Pancreas (tissue), 10 donors: ENCODE measurements at places on chromosomes 3 and 15. TPM values are rescaled to one million over a fixed set of nuclear protein-coding genes. Genes with fewer than 3 reads are reported as not detected.

The CPEB1 gene
- total RNA-seq: 1.6 TPM

DNA sequence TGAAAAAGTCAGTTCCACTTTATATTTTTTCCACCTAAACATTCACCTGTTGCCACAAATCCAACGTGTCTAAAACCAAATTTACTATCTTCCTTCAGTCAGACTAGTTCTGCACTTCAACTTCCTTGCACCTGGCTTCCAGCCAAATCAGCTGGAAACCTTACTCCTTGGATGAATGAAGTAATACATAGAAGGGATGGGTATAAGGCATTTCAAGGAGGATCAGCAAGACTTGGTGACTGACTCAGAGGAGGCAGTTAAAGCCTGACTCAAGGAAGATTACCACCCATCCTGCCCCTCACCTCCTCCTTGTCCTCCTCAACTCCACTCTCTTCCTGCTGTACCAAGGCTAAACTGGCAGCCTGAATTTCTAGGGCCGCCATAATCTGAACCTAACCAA lies 37.1 kb downstream of the QTRT2 start:
- DNase-seq: peak; percentile 14

DNA sequence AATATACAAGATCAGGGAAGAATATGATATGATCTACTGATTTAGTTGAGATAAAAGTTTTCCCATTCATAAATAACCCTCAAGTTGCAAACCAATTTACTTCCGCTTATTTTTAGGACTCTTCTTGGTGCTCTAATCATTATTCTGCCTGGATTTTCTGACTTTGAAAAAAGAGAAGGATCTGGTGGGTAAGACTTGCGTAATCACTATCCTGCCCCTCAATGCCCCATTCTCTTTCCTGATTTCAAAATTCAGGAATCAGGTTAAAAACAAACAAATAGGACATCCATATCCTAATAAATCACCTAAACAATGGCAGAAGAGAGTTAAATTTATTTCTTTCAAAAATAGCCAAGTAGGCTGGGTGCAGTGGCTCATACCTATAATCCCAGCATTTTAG lies 127.5 kb downstream of the CLASP2 start:
- no peak for DNase-seq

GRCh38 chr3:74631351-74632140 lies 17.1 kb upstream of the CNTN3 start:
- no peak for DNase-seq

The GOLGA6L9 gene
- 2.0 TPM for total RNA-seq

The MAP1A gene
- 3.1 TPM for total RNA-seq

DNA sequence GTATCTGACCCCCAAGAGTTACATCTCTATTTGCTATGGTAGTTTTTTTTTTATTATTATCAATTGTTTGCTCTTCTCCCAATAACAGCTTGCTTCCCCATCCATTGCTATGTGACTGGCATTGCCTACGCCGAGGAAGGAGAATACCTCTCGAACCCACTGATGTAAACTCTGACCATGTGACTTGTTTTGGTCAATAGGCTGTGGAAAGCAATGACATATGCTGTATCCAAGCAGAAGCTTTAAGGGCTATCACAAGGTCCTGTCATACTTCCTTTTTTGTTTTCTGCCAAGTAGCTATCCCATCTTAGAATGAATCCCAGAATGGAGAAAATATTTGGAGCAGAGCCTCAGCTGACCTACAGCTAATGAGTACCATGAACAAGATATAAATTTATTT lies 111.0 kb upstream of the FRMD4B start:
- no peak for DNase-seq

DNA sequence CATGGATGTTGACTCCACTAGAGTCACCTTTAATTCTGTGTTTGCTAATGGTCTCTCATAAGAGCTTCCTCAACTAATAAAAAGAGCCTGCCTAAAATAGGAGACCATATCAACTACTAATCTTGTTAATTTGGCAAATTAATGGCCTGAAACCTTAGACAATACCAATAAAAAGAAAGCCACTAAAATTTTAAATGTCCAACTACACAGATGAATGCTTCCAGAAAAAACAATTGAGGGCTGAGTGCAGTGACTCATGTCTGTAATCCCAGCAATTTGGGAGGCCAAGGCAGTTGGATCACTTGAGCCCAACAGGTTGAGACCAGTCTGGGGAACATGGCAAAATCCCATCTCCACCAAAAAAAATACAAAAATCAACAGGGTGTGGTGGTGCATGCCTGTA lies 230.9 kb downstream of the NSUN3 start:
- no peak for DNase-seq

- no peak for DNase-seq
These were observed 80.4 kb downstream of the IQCH start for GRCh38 chr15:67335026-67335425.

The NEK4 gene
- total RNA-seq: 17.0 TPM

The PLA1A gene
- 1.6 TPM for total RNA-seq

The ZPLD1 gene
- not detected for total RNA-seq

- DNase-seq: peak; percentile 77
These were observed 16.1 kb upstream of the TM4SF1 start for GRCh38 chr3:149393345-149394160.

The ZSCAN29 gene
- 12.6 TPM for total RNA-seq

- no peak for DNase-seq
These were observed 204.6 kb downstream of the NR2F2 start for GRCh38 chr15:96535148-96535547.

- no peak for DNase-seq
These were observed 73.8 kb upstream of the HEG1 start for GRCh38 chr3:125129512-125129997.

DNA sequence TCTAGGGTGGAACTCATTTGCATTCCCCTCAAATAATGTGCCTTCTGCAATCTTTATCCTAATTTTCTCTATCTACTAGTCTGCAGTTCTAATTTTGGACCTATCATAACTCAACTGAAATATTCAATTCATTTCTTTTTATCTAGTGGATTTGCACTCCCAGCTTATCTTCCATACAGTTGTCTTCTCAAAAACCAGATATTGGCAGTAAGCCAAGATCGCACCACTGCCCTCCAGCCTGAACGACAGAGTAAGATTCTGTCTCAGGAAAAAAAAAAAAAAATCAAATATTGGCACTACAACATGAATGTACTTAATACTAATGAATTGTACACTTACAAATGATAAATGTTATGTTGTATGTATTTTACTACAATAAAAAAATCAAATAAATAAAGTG lies 18.0 kb upstream of the CHMP2B start:
- DNase-seq: no peak

- DNase-seq: no peak
These were observed 72.3 kb upstream of the SNTN start for GRCh38 chr3:63580151-63580550.

The GOLGA6L7 gene
- not detected for total RNA-seq

- no peak for DNase-seq
These were observed 28.4 kb upstream of the AKAP13 start for GRCh38 chr15:85351965-85352364.

- no peak for DNase-seq
These were observed 34.3 kb downstream of the USP8 start for GRCh38 chr15:50458348-50459112.

DNA sequence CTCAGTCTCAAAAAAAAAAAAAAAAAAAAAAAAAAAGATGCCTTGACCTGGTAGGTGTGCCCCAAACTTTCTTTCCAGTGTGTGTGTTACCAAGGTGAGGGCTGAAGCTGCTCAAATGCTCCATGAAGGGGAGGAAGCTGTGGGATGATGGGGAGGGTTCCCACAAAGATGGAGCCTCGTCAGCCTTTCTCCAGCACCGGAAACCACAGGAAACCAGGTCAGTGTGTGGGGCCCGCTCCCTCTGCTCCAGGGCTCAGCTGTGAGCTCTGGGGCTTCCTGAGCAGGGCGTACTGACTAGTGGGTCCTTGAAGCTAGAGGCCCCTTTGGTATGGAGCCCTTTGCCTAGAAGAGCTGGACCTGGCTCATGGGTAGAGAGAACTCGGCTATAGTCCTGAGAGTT lies 681 bp upstream of the IL17RE start:
- DNase-seq: no peak

DNA sequence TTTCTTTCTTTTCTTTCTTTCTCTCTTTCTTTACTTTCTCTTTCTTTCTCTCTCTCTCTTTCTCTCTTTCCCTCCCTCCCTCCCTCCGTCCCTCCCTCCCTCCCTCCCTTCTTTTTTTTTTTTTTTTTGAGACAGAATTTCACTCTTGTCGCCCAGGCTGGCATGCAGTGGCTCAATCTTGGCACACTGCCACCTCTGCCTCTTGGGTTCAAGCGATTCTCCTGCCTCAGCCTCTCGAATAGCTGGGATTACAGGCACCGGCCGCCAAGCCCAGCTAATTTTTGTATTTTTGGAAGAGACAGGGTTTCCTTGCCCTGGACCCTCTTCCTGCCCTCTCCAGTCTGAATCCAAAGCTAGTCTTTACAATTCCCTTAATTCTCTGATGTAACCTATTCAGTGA lies 102.9 kb downstream of the TP63 start:
- DNase-seq: no peak

The GLDN gene
- 0.72 TPM for total RNA-seq

DNA sequence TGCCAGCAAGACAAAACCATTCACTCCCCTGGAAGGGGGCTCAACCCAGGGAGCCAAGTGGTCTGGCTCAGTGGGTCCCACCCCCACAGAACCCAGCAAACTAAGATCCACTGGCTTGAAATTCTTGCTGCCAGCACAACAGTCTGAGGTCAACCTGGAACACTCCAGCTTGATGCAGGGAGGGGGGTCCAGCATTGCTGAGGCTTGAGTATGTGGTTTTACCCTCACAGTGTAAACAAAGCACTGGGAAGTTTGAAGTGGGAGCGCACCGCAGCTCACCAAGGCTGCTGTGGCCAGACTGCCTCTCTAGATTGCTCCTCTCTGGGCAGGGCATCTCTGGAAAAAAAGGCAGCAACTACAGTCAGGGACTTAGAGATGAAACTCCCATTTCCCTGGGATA lies 81.7 kb downstream of the MSL2 start:
- DNase-seq: no peak

DNA sequence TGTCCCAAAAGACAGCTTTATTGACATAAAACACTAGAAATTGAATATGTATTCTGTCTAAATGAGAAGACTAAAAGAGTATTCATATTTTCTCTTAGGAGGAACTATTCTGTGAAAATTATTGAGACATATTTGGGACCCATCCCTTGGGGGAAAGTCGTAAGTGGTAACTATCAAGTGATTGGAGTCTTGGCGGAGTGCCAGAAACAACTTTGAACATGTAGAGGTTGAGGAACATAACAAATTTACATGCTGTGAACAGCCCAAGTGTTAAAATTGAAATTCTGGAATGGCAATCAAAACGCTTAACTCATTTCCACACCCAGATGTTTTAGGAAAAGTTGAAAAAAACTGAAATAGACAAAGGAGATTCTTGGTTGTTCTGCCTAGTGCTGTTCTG lies 1034.6 kb downstream of the NSUN3 start:
- DNase-seq: no peak

The ARPP21 gene
- total RNA-seq: not detected

GRCh38 chr3:182393830-182394367 lies 399.4 kb upstream of the ATP11B start:
- no peak for DNase-seq

DNA sequence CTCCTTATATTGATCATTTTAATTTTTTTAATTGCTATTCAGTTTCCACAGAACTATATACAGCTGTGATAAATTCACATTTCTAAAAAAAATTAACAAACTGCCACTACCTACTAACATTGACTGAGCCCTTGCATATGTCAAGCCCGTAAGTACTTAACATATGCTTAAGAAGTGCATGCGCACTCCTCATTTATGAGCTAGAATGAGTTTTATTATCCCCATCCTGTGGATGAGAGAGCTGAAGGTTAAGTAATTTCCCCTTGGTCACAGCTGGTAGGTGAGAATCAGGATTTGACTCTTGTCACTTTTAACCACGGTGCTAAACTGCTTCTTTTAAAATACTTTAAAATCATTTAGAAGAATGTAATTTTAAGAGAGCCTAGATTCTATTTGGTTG lies 25.9 kb downstream of the CXCR6 start:
- no peak for DNase-seq

DNA sequence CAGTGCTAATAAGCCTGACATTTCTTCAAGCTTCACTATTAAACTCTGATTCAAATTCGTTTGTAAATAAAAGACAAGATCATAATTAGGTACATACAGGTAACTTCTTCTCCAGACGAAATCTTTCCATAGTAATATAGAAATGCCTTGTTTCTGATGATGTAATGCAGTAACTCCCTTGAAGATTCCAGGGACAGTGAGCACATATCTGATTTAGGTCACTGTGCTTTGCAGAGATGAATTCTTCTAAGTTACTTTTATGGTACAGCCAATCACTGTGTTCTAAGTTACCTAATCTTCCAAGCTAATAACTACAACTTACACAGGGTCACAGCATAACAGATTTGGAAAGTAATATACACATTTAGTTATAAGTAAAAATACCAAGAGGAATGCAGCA lies 27.6 kb downstream of the SLC4A7 start:
- no peak for DNase-seq
